HEK293T (cell line): ENCODE measurements at places on chromosomes 6 and 20.

DNA sequence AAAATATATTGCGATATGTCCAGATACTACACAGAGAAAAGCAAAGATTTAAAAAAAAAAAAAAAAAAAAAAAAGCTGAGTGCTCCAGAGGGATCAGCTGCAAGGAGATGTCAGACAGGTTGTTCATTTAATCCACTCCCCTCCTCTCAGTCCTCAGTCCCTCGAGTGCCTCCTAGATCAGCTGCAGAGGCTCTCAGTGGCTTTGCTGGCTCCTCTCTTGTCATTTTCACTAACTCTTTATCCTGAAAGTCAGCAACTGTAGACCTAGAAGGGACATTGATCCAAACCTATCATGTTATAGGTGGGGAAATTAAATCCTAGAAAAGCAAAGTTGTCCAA is 61.6 kb downstream of the KIAA0319 start:
- peak; percentile 43 for DNase-seq

DNA sequence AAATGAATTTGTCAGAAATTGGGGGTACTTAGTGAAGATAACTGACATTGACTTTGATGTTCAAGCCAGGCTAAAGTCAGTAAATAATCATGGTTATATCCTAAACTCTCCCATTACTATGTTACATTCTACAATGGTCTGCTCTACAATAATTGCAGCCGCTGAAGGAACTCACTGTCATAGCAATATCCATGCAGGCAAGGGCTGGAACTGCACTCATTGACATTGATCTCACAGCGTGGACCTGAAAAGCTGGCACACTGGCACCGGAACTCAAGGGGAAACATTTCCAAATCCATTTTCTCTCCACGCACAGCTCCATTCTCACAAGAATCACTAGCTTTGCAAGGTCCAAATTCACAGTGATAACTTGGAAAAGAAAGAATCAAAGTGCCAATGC is 702.7 kb downstream of the EYS start:
- DNase-seq = peak; percentile 9

GRCh38 chr6:142482974-142483373 is 181.2 kb downstream of the ADGRG6 start:
- DNase-seq = no peak

- DNase-seq = no peak
Observed at GRCh38 chr20:47110819-47111218, 216.2 kb downstream of the EYA2 start.

- no peak for DNase-seq
Observed at GRCh38 chr6:71402096-71402495, 113.5 kb downstream of the OGFRL1 start.
